ENCODE measurements at places on chromosomes 4 and X. TPM values are rescaled to one million over a fixed set of nuclear protein-coding genes. Genes with fewer than 3 reads are reported as not detected.

- no peaks in the 10 kb centered on the region for H3K36me3 ChIP-seq
- H3K27ac ChIP-seq = no peak overlapping the region
- no peak overlapping the region for H3K4me3 ChIP-seq
- H3K4me1 ChIP-seq = no peaks in the 10 kb centered on the region
Measured at GRCh38 chr4:19262467-19262866, 989.2 kb upstream of the SLIT2 start.

DNA sequence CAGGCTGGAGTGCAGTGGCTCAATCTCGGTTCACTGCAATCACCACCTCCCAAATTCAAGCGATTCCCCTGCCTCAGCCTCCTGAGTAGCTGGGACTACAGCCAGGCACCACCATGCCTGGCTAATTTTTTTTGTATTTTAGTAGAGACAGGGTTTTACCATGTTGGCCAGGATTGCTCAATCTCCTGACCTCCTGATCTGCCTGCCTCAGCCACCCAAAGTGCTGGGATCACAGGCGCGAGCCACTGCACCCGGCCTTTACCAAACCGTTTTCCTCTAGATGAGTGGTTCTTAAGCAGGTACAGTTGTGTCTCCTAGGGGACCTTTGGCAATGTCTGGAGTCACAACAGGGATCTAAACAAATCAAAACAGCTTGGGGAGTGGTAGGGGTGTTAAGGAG lies 11.6 kb downstream of the AMELX start:
- H3K36me3 ChIP-seq = no peaks in the 10 kb centered on the region
- H3K4me3 ChIP-seq = no peak overlapping the region
- H3K27ac ChIP-seq = no peak overlapping the region
- no peaks in the 10 kb centered on the region for H3K4me1 ChIP-seq
- peaks cover 5% of the 10 kb centered on the region for H3K27me3 ChIP-seq

DNA sequence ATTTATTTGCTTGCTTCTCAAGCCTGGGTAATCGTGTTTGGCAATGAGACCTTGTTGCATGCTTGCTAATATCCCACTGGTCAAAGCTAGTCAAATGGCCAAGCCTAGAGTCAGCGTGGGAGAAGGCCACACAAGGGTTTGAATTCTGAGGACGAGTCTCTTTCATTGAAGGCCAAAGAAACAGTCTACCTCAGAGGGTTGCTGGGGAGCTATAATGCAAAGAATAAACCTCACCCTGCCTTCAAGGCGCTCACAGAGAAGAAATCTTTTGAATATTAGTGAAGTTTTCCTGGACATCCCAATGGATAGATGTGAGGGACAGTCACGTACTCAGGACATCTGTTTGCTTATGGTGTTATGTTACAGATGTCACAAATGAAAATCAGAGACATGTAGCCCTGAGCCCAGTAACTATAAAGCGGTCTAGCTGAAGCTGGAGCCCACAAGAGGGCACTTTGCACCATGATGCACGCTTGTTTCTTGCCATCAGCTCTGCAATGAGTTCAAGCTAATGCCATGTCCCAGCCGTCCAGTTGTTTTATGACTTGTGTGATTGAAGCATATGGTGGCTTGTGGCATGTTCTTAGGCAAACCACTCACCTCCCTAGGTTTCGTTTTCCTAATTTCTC lies 1.1 kb upstream of the TLR3 start:
- H3K4me3 ChIP-seq = peak overlapping the region; percentile 52
- H3K36me3 ChIP-seq = no peaks in the 10 kb centered on the region
- no peaks in the 10 kb centered on the region for H3K27me3 ChIP-seq
- H3K4me1 ChIP-seq = peaks cover 25% of the 10 kb centered on the region

The GPRASP1 gene
- 16.0 TPM for total RNA-seq
